Esophagus mucosa (tissue), 1 donor: ENCODE measurements at places on chromosomes 11 and 22. TPM values are rescaled to one million over a fixed set of nuclear protein-coding genes. Genes with fewer than 3 reads are reported as not detected.

DNA sequence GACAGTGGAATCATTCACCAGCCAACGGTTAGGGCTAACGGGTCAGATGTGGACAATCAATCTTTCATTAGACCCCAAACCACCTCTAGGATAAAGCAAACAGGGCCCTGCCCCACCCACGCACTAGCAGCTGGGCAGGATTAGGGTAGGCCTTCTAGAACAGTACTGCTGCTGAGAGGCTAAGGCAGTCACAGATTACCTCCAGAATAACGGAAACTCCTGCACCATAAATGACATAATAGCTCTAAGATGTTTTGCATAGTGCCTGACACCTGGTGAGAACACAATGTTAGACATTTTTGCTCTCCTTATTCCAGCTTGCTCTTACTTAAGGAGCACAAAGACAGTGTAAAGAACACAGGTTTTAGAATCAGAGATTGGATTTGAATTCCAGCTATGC, 1.8 kb downstream of the SYTL2 start:
- ATAC-seq, result no peak

DNA sequence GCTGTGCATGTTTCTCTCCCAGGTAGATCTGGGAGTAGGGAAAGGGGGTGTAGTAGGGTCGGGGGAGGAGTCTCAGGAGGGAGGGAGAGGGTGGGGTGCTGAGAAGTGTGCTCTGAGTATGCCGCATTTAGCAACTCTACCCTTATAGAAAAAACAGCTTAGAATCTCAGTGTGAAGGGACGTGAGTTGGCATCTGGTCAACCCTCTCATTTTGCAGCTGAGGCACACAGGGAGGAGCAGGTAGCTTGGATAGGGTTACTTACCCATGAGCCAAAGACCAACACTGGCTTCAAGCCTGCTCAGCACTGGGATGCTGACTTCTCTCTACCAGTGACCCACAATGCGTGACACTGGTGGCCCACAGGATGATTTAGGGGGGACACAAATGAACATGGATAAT, 95.9 kb downstream of the FBXO7 start:
- no peak for ATAC-seq

GRCh38 chr22:19619144-19620009, 94.9 kb upstream of the SEPTIN5 start:
- ATAC-seq, result no peak

The ACCS gene
- total RNA-seq, result 5.9 TPM

- no peak for ATAC-seq
These were observed 49.7 kb upstream of the MYEOV start for GRCh38 chr11:69244266-69244665.

DNA sequence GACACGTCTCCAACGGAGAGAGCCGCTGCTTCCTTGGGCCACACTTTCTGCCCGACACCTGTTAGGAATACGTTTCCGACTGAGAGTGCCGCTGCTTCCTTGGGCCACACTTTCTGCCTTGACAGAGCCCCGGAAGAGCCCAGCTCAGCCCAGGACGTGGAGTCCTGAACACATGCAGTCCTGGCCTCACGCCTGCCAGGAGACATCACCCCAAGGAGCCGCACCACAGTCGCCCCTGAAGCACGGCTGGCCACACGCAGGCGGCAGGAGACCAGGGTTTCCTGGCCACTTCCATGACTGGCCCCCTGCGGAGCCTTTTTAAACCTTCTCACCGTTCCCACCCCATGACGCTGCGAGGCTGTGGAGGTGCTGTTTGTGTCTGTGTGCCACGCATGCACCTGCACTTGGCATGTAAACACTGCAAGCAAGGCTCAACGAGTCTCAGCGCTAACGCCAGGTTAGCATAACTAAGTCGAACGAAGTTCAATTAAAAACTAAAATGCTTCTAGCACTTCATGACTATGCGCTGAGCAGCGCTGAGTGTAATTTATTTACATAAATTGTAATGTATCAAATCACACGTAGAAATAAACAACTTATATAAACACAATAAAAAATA, 8.8 kb downstream of the TOLLIP start:
- ATAC-seq, result no peak

The GDPD4 gene
- total RNA-seq, result not detected

The PRRG4 gene
- 36.9 TPM for total RNA-seq

DNA sequence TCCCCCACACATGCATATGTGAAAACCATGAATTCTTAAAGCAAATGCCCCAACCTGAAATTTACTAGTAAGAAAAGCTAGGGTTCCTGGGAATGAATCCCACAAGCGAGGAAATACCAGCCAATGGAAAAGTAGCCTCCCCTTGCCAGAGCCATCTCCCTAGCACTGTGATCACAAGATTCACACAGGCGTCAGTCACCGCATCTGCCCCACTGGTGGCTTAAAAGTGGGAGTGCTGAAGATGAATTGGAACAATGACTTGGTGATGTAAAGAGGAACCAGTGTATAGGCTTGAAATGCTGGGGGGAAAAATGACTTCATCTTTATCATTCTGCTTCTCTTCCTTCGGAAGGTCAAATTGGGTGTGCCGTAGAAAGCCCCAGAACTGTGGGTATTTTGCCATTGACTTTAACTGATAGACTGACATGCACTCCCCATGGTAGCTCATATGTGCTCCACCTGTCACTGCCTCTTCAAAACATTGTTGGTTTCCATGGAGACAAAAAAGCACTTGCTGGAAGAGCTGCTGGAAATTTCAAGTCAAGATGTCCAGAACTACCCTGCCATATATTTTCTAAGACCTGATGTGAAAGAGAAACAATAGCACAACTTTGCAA, 19.2 kb upstream of the ASPHD2 start:
- no peak for ATAC-seq

The MUC2 gene
- 0.08 TPM for total RNA-seq

- ATAC-seq, result no peak
These were observed 7.2 kb upstream of the IL18BP start for GRCh38 chr11:71991494-71991893.

DNA sequence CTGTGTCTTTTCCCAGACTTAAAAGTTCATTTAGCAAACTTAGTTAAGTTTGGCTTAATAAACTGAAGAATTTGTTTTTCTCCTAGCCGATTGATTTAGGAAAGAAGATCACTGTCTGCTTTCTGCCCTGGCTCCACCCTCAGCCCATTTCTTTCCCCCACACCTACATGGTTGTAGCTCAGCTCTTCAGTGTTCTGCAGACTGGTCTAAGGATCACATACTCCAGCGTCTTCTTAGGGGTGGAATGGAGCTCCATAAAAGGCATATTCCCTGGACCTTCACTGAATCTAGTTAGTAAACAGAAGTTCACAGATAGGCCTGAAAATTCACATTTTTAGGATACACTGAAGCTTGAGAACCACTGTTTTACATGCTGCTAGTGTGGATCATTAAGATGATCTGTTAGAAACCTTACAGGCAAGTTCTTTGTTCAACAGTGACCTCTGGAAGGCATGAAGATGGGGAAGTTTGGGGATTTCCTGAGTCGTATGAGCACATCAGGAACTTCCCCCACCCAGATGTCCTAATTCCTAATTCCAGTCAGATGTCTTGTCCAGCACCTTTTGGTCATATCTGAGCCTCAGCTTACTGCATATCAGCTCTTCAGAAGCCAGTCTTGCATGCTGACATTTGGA, 16.8 kb downstream of the PIWIL4 start:
- no peak for ATAC-seq

The DEUP1 gene
- total RNA-seq, result not detected

- ATAC-seq, result peak; percentile 58
These were observed 695 bp downstream of the PEX26 start for GRCh38 chr22:18078329-18079041.

DNA sequence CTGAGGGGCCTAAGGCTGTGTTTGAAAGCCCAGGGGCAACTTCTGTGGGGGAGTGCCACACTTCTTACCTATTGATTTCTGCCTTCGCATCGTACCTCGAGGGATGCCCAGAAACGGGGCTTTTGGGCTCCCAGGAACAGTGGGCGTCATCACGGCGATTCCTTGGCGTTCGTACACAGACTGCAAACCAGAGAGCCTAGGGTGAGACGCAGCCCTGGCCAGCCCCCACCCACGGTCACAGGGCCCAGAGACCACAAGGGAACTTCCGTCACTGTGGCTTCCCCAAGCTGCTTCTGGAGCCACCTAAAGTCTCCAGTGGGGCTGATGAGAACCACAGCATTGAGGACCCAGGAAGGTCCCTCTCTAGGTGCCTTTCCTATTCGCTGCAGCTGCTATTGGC, 91.9 kb downstream of the CTTN start:
- ATAC-seq, result no peak

The TEX54 gene
- not detected for total RNA-seq

DNA sequence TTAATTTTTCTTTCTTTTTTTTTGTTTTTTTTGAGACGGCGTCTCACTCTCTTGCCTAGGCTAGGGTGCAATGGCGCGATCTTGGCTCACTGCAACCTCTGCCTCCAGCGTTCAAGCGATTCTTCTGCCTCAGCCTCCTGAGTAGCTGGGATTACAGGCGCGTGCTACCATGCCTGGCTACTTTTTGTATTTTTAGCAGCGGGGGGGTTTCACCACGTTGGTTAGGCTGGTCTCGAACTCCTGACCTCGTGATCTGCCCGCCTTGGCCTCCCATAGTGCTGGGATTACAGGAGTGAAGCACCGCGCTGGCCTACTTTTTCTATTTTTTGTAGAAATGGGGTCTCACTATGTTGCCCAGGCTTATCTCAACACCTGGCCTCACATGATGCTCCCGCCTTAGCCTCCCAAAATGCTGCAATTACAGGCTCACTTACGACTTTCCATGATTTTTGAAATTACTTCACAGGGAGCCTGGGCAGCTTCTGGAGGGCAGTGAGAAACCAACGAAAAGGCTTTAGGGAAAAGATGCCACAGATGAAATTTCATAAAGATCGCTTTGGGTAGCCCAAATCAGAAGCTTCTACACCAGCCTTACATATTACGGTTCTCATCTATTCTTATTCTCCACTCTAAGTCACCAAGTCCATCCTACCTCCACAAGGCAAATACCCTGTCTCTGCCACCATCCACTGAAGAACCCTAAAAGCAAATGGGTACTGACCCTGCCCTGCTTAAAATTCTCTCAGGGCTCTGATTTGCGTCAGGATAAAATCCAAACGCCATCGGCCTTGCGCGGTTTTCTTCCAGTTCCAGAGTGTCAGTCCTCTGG, 866 bp upstream of the RRM1 start:
- no peak for ATAC-seq

The HTR3A gene
- total RNA-seq, result not detected

GRCh38 chr11:35650006-35650405, 12.6 kb upstream of the TRIM44 start:
- ATAC-seq, result peak; percentile 35

DNA sequence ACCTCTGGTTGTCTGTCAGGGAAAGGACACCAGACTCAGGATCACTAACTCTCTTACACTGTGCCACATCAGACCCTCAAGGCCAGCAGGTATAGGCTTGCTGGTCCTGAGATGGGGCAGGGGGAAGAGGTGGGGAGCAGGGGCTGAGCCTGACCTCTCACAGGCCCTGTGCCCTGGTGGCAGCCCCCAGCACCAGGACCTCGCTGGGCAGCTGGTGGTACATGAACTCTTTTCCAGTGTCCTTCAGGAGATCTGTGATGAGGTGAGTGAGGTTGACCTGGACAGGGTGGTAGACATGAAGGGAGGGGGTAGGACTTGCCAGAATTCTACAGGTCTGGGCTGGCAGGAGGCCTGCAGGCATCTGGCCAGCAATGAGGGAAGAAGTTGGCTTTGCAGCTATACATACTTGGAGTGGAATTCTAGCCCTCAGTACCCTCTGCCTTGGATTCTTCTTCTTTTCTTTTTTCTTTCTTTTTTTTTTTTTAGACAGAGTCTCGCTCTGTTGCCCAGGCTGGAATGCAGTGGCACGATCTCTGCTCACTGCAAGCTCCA, 1.4 kb downstream of the NUDT22 start:
- no peak for ATAC-seq

GRCh38 chr22:36224245-36224644, 15.1 kb downstream of the APOL2 start:
- ATAC-seq, result peak; percentile 50

- ATAC-seq, result no peak
These were observed 9.3 kb downstream of the SMTN start for GRCh38 chr22:31090217-31091085.

DNA sequence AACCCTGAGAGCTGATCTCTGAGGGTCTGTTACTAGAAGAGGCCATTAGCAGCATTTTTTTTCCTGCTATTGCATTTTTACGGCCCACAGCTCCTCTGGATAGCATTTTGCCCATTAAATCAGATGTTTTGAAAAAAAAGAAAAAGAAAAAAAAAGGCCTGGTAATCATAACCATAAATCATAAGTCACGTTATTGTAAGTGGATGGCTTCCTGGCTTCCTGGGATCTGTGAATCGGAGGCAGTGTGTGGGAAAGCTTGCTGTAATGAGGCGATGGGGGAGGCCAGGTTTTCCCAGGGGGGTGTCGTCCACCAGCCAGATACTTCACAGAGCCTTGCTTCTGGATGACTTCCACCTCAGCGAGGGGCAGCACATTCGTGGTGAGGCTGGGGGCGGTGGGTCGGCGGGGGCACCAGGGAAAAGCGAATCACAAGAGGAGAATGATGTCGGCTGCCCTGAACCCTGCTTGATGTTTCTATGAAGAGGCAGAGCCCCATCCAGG, 106.5 kb upstream of the SYT13 start:
- no peak for ATAC-seq

DNA sequence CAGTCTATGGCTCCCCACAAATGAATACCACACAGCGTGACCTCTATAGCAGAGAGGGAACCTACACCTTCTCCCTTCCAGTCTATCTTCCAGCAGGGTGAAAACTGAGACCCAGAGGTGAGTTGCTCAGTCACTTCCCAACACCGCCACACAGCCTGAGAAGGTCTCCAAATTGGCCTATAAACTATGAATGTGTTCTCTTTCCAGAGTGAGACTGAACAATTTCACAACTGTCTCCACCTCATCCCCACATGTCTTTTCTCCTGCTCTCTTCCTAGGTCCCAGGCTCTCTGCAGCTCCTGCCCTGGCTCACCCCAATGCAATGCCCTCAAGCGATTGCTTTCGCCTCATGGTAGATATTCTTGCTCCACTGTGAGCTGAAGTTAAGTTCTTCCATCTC, 14.0 kb downstream of the CLMP start:
- no peak for ATAC-seq

DNA sequence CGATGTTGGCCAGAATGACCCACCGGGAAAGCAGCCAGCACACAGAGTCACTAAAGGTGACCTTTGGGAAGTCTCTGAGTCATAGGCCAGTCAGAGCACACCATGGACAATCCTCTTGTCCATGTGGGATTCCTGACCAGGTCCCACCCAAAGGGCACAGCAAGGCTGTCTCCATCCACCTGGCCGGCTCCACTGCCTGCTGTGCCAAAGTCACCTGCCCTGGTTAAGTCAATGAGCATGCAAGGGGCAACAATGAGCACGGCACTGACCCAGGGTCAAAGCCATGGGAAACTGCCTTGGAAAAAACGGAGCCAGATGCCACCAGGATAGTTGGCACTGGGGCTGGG, 49.8 kb downstream of the SHANK2 start:
- no peak for ATAC-seq

The LGR4 gene
- 22.8 TPM for total RNA-seq

The OR6T1 gene
- not detected for total RNA-seq
